Stimulated activated CD4-positive, alpha-beta T cell treated with anti-CD3 and anti-CD28 coated beads, Interleukin-1b, Interleukin-23, amount 100 ng/mL, for 1 hour (primary cell): ENCODE measurements at places on chromosomes 16 and 17.

DNA sequence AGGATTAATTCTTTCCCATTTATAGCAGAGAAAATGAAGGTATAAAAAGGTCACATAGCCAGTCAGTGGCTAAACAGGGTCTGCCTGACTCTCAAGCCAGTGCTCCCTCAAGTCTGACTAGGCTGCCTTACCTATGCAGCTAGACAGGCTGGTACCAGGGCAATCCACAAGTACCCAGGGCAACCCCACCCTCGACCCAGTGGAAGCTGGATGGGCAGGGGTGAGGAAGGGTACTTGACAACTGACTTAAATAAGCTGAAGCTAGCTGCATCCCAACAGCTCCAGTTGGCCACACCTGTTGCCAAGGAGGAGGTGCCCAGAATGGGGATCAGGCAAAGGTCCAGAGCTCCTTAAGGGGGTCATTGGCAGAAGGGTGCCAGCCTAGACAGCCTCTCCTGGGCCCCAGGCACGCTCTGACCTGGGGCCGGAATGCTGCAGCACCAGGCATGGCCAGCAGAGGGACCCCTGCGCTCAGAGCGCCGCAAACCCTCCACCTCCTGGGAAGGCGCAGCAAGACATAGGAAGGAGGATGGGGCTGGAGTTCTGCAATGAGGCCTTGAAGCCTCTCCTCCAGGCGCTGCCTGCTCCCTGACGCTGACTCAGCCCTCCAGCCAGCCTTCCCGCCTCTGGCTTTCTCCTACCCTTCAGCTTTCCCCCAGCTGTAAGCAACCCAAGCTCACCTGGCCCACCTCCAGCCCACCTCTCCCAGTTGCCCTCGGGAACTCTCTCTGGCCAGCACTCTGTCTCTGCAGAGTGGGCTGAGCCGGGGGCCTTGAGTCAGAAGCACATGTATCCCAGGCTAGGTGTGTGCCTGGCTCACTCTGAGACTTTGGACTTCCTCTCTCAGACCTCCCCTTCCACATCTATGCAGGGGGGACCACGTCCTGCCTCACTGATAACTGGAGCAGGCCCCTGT, 28.8 kb downstream of the MPP2 start:
- DNase-seq = peak; percentile 29

DNA sequence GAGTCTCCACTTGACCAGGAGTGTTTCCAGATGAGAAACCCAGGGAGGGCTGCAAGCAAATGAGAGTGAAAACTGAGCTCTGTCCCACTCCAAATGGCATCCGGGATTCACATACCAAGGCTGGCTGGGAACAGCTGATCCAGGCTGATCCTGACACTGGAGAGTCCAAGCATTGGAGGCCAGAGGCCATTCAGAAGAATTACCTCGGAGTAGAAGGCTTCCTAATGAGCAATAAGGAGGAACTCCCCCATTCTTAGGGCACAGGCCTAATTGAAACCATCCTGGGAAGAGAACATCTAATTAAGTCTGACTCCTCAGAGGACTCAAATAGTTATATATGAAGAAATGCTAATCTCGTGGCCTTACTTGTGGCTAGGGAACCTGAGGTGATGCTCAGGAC, 142.8 kb downstream of the PRKCA start:
- no peak for DNase-seq

DNA sequence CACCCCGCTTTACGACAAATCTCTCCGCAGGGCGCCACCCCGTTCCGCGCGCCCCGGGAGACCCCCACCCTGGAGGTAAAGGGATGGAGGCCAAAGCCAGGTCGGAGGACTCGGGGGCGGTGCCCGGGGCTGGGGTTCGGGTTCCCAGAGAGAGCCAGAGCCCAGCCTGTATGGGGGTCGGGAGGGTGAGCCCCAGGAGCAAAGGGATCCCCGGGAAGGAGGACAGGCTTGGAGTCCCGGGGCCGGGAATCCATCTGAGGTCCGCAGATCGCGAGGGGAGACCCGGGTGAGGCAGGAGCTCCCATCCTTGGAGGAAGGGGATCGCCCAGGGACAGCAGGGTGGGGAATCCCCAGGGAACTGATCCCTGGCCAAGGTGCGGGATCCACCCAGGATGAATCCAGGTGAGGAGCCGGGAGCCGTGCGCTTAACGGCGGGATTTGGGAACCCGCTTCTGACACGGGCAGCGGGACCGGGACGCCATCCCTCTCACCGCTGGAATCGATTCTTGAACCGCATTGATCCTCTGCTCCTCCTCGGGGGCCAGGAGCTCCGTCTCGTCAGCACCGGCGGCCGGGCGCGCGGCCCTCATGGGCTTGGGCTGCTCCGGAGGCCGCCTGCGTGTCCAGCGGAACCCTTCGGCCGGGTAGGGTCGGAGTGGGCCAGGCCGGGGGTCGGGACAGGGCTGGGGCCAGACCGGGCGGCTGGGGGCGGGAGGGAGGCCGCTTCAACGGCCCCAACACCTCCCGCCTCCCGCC, at the start of gene MMD:
TSS of gene MMD (minus strand) at position 657 of the 756 bp plus-strand sequence. CDS start at position 517, 140 bp downstream.
- DNase-seq = no peak

- no peak for DNase-seq
Observed at GRCh38 chr17:59383893-59384292, 52.4 kb downstream of the YPEL2 start.

- no peak for DNase-seq
Observed at GRCh38 chr17:6509031-6509771, 47.2 kb downstream of the PITPNM3 start.

- no peak for DNase-seq
Observed at GRCh38 chr16:19555938-19556771, 652 bp downstream of the VPS35L start.

- DNase-seq = no peak
Observed at GRCh38 chr17:35801583-35802224, 6.3 kb upstream of the MMP28 start.

DNA sequence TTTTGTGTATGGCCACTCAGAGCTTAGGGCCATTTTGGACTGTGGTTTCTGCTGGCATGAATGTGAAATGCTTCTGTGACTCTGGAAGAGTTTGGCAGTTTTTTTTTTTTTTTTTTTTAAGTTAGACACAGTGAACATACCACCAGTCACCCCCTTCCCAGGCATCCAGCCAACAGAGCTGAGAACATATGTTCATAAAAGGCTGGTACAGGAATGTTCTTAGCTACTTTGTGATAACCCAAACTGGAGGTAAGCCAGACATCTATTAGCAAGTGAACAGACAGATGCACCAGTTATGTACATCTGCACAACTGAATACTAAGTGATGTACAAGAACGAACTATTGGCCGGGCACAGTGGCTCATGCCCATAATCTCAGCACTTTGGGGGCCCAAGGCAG, 92.7 kb downstream of the ABCC1 start:
- no peak for DNase-seq

- DNase-seq = no peak
Observed at GRCh38 chr17:34781571-34782108, 179.6 kb downstream of the CCT6B start.

- no peak for DNase-seq
Observed at GRCh38 chr17:49798182-49798581, 9.7 kb downstream of the KAT7 start.

DNA sequence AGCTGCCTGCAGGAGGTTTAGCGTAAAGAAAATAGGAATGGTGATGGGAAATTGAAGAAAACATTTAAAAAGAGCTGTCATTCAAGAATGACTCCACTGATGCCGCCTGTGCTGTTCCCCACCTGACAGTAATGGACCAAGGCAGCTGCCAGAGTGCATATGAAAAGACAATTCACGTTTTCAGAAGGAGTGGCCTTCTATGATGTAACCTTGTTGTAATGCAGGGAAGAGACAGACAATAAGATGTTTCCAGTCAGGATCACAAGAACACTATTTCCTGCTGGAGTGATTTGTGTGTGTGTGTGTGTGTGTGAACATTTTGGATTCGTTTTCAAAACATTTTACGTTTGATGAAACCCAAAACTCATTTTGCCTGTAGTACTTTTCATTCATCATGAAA, 203.7 kb downstream of the LGALS9B start:
- DNase-seq = no peak

DNA sequence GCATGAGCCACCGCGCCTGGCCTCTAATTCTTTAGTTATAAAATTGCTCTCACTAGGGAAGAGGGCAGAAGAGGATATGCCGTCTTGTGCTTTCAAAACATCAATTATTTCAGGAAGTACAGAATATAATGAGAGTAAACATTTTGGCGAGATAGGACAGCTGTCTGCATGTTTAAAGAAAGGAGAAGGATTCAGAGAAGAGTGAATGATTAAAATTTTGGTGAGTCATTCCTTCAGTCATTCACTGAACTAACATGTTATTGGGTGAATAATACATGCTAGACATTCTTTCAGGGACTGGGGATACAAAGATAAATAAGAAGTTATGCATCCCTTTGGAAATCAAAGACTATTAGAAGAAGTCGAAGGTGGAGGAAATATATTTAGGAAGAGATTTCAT, 590.3 kb upstream of the GOT2 start:
- DNase-seq = no peak

DNA sequence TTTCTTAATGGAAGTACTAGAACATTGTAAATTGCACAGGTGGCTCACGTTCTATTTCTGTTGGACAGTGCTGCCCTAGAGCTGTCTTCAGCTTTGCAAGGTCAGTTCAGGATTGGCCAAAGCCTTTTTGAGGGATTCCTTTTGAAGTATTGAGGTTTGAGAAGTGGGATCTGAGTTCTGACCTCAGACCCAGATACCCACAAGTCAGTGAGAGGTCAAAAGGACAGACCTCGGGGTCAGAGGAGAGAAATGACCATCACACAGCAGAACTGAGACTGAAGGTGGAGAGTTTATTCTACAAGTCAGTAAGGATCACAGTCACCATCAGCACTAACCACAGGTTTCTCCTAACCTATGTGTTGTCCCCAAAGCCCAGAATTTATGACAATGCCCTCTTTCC, 1.7 kb downstream of the ACSM5 start:
- no peak for DNase-seq

DNA sequence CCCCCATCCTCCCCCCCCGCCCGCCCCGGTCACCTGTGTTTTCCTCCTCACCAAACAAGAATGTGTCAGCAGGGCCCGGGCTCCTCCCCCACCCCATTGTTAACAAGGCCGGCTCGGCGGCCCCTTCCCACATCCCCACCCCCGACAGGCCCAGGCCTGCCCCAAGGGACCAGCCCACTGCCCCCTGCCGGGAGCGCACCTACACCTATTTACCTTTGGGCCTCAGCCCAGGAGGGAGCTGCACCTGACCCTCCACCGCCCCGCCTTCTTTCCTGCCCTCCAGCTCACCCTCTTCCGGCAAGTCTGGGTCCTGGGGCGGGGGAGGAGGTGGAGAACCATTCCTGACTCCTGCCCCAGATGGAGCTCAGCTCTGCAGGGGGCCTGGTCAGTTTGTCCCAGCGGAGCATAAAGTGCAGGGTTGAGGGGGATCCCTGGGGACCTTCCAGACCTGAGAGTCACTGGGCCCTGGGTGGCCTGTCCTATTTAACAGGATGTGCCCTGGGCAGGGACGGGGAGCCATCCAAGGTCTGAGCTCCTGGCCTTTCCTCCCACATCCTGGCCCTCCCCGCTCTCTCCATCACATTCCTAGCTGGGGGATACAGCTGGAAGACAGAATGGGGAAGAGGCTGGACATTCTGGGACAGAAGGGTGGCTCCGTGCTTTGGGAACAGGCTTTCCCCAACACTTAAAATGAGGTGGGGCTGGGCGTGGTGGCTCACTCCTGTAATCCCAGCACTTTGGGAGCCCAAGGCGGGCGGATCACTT, 8.3 kb downstream of the FOXJ1 start:
- no peak for DNase-seq

DNA sequence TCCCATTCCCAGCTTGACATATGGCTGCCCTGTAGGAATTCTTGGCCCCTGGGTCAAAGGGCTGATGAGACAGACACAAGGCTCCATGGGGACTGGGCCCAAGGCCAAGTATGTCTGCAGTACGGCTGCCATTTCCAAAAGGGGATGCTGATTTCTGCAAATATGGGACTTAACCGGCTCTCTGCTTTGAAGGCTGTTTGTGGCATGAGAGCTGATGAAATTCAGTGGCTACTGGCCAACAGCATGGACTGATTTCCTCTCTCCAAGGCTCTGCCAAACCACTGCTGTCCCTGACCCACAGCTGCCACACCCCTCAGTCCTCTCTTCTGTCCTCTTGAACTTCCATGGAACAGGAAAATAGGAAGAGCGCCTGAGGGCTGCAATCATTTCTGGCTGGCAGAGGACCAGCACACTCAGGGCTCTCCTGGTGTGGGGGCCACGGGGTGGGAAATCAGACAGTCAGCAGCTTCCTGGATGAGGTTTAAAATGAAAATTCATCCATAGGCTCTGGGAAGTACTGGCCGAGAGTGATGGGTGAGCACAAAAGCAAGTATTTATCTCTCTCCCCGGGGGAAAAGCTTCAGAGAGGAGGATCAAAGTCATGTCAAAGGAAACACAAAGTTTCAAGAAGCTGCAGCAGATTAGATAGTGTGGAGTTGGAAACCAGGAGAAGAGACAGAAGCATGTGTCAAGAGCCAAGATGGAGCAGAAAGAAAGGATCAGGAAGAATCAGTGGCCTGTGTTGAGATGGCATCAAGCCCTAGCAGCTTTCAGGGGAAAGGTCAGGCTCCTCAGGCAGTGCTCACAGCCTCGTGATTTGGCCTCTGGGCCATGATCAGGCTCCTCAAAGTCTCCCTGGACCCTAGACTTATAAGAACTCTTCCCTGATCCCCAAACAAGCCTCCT, 64.1 kb upstream of the SREBF1 start:
- DNase-seq = no peak

DNA sequence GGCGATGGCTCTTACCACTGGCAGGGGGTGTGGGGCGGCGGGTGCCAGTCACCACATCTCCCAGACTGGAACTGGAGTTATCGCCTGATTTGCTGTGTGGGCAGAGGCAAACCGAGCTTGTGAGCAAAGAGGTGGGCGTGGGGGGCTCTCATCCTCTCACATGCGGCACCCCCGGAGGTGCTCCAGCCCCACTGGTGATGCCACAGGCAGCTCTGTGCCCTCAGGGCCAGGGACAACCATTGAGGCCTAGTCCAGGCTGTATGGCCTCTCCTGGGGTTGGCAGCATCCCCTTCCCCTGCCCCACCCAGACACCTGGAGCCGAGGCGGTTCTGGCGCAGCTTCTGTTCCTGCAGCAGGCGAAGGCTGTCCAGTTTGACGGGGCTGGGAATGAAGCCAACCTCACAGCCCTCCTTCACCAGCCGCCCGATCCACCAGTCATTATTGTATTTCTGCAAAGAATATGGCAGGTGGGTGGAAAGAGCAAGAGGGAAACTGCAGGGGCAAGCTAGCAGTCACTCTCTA, 10.9 kb downstream of the CACNB1 start:
- DNase-seq = no peak

- no peak for DNase-seq
Observed at GRCh38 chr16:22132801-22133200, 29.5 kb upstream of the SDR42E2 start.

GRCh38 chr17:63611354-63611753, 10.7 kb downstream of the TACO1 start:
- no peak for DNase-seq

DNA sequence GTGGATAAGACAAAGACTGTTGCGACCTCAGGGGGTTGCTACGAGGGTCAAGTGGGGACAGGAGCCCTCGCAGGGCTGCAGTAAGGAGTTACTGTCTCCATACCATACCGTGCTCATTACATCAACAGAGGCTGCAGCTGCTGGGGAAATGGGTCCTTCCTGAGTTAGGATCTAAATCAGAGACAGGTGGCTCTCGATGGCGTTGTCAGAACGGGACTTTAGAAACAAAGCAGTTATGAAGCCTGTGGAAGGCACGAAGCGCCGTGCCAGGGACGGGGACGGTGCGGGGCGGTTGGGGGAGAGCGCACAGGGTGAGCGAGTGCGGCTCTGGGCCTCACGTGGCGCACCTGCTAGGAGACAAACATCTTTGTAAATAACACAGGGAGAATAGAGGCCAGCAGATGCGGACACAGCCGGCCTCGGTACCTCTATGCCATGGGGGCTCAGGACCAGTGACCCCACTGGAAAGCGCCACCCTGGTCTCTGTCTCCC, 34.4 kb downstream of the ZCCHC14 start:
- DNase-seq = no peak
